ENCODE measurements at places on chromosomes 3 and 15.
A peak's percentile ranks its signal among the peaks of the same experiment; 100 is the strongest.

DNA sequence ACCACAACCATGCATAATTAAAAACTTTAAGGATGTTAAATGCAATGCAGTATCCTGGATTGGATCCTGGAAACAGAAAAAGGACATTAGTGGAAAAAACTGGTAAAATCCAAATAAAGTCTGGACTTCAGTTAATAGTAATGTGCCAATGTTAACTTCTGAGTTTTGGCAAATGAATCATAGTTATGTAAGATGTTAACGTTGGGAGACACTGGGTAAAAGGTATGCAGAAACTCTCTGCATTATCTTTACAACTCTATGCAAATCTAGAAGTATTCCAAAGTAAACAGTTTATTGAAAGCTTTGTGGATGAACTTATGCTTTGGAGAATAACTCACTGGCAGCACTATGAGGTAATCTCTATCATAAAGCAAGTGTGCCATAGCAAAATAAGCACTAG lies 357.4 kb downstream of the RORA start:
- no peak for DNase-seq

DNA sequence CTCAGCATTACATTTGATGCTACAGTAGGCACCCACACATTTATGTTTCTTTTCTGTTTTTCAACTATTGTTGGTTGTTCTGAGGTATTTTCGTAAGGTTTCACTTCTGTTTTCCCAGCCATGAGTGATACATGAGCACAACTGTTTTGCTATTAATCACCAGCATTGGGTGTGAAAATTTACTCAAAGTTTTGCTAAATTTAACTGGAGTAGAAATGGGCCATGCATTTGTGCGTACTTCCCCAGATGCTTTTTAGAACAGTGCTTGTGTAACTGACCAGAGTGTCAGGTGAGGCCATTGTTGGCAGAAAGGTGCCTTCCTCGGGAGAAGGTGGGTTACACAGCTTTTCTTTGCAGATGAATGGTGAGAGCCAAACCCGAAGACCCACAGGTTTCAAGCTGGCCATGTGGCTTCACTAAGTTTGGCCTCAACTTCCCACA lies 70.4 kb downstream of the ST6GAL1 start:
- no peak for DNase-seq

GRCh38 chr15:78087951-78088772 lies 4.2 kb upstream of the SH2D7 start:
- no peak for DNase-seq

GRCh38 chr3:123773681-123774431 lies 110.3 kb downstream of the MYLK start:
- no peak for DNase-seq

DNA sequence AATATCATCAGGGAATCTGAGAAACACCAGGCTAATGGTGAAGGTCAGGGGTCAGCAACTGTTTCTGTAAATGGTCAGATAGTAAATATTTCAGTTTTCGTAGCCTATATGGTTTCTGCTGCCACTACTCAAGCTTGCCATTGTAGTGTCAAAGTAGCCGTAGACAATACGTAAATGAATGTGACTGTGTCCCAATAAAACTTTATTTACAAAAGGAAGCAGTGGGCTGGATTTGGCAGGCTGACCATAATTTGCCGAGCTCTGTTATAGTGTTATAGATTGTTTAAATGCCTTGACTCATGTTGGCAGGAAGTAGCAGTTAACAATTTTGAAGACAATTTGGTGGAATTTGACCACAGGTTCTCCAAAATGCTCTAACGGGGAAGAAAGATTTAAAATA lies 548.2 kb downstream of the FOXP1 start:
- no peak for DNase-seq

DNA sequence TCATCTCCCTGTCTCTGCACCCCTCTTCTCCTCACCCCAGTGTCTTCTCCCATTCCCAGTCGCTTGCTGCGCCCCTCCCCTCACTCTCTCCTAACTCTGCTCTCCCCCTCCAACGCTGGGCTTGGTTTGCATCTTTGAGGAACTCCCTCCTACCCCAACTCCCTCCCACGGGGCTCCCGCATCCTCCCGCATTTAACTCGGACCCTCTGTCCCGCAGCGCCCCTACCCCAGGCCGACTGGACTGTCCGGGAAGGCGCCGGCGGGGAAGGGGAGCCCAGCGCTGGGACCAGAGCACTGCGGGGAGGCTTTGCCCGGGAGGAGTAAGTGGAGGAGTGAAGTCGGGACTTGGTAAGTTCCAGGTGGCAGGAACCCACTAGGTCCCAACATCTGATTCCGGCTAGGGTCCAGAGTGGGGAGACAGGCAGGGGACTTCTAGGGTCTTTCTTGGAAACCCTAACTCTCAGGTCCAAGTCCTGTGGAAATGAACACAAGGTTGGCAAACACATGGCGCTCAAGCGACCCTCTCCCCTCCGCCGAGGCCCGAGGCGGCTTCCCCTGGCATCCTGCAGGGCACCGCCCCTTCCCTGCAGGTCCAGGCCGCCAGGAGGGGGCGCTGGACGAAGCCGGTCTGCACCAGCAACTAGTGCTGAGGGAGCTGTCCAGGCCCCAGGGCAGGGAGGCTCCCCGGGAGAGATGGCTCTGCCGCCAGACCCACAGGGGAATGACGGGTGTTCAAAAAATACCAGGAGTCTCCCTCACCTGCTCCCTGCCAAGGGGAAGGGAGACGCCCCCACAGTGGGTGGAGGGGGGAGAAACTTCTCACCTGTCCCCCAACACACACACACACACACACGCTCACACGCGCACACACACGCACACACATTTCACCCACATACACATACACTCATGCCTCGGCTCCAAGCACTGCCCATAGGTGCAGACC lies 53.2 kb downstream of the LHFPL4 start:
- peak; percentile 24 for DNase-seq

GRCh38 chr3:47024932-47025331 lies 45.5 kb downstream of the NBEAL2 start:
- DNase-seq, result no peak

DNA sequence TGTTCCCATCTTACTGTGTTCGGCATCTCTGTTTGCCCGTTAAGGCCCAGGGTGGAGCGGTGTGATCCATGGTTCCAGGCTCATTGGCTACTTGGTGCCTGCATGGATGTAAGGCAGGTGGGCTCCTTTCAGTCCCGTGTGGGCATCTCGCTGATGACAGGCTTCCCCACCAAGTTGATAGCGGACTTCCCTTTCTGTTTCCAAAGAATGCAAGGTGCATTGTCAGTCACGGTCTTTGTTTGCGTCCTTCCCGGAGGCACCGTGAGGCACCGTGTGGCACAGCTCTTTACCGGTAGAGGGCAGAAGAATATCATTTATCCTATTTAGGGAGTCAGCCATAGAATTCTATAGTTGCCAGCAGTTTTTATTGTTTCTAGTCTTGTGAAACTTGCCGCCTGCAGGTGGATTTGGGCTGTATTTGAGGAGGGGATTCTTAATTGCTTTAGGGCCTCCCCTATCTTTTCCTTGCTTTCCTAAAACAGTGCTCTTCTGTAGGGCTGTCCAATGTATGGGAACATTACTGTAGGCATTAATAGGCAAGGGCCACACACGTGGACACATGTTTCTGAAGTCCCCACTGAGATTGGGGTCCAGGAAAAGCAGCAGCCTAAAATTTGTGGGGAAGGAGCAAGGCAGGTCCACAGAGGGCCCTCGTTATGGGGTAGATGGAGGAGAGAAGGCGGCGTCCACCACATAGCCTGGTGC lies 244.1 kb downstream of the SLCO3A1 start:
- peak; percentile 20 for DNase-seq

GRCh38 chr3:155426524-155427230 lies 133.2 kb upstream of the STRIT1 start:
- no peak for DNase-seq

DNA sequence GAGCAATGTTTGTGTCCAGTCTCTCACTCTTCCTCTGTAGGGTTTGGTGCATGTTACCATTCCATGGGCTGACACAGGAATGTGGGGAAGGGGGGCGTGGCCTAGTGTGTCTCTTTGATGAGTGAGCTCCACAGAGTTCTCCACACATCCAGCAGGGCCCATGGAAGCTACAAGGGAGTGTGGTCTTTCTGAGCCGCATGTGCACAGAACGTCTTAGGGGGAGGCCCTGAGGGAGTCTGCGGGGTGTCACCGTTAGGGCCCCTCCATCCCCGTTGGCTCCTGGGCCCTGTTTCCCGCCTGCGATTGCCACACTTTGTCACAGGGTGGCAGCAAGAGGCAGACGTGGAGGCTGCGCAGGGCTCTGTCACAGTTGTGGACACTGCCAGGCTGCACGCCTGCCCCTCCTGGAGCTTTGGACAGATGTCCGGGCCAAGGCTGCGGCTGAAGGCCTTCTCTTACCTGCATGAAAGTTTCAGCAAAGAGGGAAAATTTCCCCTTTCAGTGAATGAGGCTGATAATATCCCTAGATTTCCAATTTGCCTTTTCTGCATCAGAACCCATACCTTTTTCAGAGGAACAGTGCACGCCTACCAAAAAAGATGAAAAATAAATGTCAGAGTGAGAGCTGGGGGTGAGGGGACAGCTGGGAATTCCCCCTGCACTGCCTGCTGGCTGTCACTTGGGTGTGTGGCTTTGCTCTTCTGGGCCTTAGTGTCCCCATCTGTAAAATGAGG lies 24.3 kb downstream of the CACNA2D3 start:
- DNase-seq, result no peak

DNA sequence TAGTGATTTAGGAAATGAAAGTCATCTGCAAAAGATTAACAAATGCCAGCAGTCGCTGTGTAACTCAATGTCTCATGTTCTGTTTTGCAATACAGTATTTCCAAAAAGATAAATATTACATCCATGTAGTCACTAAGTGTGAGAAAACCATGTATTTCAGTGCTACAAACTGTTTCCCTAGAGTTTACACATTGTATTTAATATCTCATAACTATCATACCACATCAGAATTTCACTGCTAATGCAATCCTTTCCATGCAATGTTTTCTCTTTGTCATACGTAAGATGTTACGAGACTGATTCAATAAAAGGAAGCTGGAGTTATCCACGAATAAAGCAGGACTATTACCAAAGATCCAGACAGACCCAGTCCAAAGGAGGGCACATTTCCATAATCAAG lies 269.4 kb downstream of the GBE1 start:
- no peak for DNase-seq

GRCh38 chr3:73073091-73073707 lies 11.7 kb downstream of the EBLN2 start:
- no peak for DNase-seq

DNA sequence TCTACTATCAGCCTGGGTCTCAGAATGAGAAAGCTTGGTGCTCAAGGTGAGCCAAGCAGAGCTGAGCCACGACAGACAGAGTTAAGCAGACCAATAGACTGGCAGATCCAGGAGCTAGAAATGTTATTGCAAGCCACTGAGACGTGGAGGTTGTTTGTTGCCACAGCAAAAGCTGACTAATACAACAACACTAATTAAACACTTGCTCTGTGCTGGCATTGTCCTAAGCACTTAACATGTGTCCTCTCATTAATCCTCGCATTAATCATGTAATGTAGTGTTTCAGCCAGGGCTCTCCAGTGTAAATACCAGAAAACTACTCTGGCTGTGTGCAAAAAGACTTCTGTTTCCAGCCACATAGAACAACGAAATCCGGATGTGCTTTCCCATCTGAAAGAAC lies 11.6 kb upstream of the SPSB4 start:
- DNase-seq, result no peak

- no peak for DNase-seq
These were observed 77.7 kb upstream of the RAD18 start for GRCh38 chr3:9040996-9041395.

GRCh38 chr3:191070201-191070600 lies 128.8 kb upstream of the OSTN start:
- no peak for DNase-seq

GRCh38 chr15:48279608-48280007 lies 51.6 kb upstream of the DUT start:
- DNase-seq, result no peak

DNA sequence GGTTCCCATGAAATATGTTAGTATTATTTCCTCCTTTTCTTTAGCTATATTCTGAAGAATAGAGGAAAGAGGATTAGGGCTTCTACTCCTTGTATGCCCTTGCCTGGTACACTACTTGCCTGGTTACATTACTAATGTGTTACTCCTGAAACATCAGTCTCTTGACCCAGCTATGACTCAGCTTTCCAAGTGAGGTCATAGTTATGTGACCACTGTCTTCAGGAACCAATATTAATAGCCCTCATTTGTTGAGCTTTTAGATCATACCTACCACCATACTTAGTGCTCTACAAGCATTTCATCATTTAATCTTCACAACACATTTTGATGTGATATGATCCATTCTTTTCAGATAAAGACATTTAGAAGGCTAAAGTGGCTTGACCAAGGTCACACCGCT lies 60.3 kb downstream of the CMSS1 start:
- DNase-seq, result no peak

GRCh38 chr3:111859061-111859973 lies at the start of gene PHLDB2:
TSS of gene PHLDB2 (plus strand) at chr3:111859265. CDS start at chr3:111884078, 24,813 bp downstream.
- DNase-seq, result no peak

- DNase-seq, result no peak
These were observed 185.2 kb downstream of the ITPR1 start for GRCh38 chr3:4678320-4678719.

GRCh38 chr15:74257105-74257504 lies 21.0 kb downstream of the CCDC33 start:
- no peak for DNase-seq

DNA sequence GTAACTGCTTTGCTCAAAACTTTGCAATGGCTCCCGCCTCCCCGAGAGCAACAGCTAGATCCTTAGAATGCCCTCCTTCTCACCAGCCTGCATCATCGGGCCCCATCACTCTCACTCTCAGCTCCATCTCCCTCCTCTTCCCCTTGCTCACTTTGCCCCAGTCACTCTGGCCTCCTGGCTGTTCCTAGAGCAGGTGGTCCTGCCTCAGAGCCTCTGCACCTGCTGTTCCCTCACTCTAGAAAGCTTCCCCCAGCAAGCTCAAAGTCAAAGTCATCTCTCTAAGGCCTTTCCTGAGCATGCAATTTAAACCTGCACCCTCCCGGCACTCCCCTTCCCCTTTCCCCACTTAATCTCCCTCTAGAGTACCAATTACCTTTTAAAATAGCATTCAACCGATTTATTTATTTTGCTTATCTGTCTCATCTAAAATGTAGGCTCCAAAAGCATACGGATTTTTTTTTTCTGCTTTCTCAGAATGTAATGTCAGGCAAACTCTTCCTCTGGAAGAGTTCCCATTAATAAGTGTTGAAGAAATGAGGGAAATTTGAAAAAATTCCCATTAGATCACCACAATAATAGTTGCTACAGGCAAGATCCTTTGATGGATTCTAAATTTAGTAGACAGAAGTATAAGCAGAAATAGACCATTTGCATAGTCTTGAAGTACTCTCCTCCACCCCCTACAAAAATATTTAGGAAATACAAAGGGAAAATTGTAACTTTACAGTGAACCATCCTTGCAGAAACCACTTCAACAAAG lies 15.9 kb upstream of the HES1 start:
- DNase-seq, result no peak

- DNase-seq, result no peak
These were observed 13.2 kb upstream of the STAB1 start for GRCh38 chr3:52481819-52482521.

GRCh38 chr15:33194704-33195670 lies at the start of gene FMN1:
TSS of gene FMN1 (minus strand) at chr15:33194714. CDS start at chr15:33154914, 39,800 bp downstream.
- DNase-seq, result no peak

DNA sequence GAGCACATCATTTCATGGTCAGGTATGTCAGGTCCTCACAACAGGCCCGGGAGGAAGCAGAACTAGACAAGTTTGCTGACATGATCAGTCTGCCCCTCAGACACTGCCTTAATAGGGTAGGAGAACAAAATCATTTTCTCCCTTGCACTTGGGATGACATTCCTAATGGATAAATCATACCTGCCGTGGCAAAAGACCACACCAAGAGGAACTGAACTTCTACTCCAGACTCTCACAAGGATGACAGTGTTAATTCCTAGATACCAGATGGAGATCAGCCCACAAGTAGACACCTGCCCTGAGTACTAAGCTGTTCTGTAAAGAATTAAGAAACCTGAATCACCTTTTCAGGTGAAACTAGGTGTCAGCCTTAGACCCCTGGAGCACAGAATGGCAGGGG lies 19.5 kb downstream of the SIAH2 start:
- DNase-seq, result no peak

All from HL-60 (cell line).